AG10803 (cell line): ENCODE measurements at places on chromosomes 16 and 17.

GRCh38 chr16:10892782-10893318 is 15.8 kb downstream of the CIITA start:
- no peak for DNase-seq

- DNase-seq: no peak
These were observed 23.1 kb downstream of the GABARAPL2 start for GRCh38 chr16:75589306-75589705.

GRCh38 chr16:11474617-11475291 is 112.0 kb downstream of the LITAF start:
- no peak for DNase-seq

DNA sequence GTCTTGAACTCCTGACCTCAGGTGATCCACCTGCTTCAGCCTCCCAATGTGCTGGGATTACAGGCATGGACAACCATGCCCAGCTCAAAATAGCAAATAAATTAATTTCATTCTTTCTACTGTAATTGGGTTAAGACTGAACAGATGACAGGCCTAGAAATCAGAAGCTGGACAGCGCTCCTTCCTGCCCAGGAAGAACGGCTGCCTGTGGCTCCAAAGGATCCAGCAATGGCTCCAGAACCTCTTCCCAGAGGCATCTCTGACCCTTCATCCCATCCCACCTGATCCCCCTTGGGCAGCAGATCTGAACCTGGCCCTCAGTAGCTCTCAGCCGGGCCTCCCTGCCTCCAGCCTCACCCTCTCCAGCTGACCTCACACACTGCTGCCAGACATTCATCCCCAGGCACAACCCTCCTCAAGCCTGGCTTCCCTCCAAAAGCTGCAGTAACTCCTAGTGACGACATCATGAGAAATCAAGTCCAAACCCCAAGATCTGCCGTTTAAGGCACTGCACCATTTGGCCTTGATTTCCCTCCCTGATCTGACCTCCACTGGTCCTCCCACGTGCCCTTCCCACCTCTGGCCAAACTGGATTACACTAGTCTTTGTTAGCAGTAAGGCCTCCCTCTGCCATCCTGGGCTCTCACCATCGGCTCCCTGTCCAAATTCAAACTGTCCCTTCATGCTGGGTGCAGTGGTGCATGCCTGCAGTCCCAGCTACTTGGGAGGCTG is 3.1 kb upstream of the MIF4GD start:
- peak; percentile 75 for DNase-seq

GRCh38 chr17:80839970-80840369 is 151.7 kb upstream of the CHMP6 start:
- no peak for DNase-seq

GRCh38 chr16:10539236-10539635 is 41.2 kb downstream of the EMP2 start:
- no peak for DNase-seq

DNA sequence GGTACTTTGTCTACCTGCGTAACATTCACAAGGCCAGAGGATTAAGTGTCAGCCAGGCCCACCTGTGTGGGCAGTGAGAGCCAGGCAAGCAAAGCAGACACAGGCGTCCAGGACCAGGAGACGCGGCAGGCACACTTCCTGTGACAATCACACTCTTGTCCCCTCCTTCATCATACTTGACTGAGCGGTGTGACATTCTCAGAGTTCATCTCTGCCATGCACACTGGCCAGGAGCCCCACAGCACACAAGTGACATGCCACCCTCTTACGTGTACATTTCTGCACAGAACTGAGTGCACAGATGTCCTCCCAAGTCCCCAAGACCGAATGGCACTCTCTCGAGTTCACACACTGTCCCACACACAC is 8.7 kb downstream of the PPP1R9B start:
- no peak for DNase-seq

GRCh38 chr17:56777859-56778258 is 55.9 kb downstream of the C17orf67 start:
- DNase-seq: peak; percentile 68

- DNase-seq: no peak
These were observed 25.8 kb downstream of the CAPNS2 start for GRCh38 chr16:55592306-55592705.
